ENCODE measurements at places on chromosomes 1 and 21.

- DNase-seq, result no peak
Measured at GRCh38 chr1:245440922-245441321, 286.1 kb downstream of the KIF26B start.

DNA sequence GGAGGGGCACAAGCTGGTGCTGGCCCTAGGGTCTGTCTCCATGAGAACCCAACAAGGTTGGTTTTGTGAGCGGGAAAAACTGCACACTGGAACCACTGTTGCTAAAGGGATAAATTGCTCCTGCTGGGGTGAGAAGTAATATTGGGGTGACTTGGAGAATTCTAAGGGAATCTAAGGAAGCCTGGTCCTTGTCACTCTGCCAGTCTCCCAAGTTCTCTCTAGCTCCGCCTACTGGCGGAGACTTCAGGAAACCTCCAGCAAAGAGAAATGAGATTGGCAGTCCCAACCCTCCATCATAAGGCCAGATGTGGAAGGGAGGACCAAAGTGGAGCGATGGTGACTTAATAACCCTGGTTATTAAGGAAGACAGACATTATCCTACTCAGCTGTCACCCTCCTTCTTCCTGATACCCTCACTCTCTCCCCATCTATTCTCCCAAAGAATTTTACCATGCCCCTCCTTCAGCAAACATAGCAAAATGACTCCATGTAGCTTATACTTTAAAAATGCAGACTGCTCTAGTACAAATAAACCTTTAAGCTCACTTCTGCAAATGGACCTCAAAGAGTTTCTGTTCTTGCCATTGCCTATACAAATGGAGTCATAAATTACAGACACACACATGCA, 2.7 kb downstream of the LCE1F start:
- no peak for DNase-seq

- no peak for DNase-seq
Measured at GRCh38 chr1:101316799-101317198, 80.0 kb downstream of the S1PR1 start.

DNA sequence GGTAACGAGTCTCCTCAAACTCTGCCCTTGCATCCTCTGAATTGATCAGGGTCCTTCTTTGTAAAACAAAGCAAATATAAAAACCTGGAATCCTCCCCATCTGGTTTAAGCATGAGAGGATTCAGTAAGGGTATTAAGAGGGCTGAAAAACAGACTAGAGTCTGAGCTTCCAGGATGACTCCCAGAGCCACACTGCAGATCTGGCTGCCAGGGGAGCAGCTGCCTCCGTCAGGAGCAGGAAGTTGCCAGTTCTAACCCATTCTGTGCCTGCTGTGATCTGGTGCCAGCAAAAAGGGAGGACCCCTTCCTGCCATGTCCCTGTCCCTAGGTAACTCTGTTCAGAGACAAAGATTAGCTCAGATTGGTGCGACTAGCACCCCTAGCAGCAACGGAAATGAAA, 27.5 kb downstream of the SERTAD4 start:
- no peak for DNase-seq

All from thyroid gland (tissue), 4 donors.